Activated naive CD4-positive, alpha-beta T cell treated with anti-CD3 and anti-CD28 coated beads, Interleukin-2, amount 50 U/mL, for 16 hours (primary cell): ENCODE measurements at places on chromosomes 16 and 17.

DNA sequence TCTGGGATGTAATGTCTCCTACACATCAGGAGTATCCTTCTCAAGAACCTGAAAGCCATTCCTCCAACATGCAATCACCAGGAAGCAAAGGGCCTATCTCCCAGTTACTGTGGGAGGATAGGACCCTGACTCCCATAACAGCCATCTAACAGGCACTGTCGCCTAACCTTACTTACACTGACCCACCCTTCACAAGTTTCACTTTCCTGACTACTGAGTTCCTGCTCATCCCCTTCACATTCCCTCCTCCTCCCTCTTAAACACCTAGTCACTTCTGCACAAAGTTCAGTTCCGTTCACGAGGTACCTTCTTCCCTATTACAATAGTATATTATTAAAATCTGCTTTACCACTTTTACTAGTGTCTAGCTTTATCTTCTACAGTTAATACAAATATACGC lies 1.3 kb downstream of the C17orf67 start:
- DNase-seq: no peak

- no peak for DNase-seq
Measured at GRCh38 chr17:31310886-31311285, 3.0 kb downstream of the EVI2B start.

GRCh38 chr17:42227849-42228700 lies 33.8 kb upstream of the GHDC start:
- DNase-seq: no peak

DNA sequence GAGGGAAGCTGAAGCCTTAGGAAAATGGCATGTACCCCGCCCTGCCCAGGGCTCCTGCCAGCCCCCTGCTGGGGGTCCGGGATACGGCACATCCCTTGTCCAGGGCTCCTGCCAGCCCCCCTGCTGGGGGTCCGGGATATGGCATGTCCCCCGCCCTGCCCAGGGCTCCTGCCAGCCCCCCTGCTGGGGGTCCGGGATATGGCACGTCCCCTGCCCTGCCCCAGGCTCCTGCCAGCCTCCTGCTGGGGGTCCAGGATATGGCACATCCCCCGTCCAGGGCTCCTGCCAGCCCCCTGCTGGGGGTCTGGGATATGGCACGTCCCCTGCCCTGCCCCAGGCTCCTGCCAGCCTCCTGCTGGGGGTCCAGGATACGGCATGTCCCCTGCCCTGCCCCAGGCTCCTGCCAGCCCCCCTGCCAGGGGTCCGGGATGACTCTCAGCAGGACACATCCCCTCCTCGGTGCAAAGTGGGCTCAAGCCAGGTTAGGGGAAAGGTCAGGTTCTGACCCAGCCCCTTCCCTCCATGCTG lies 43.2 kb downstream of the RPH3AL start:
- peak; percentile 15 for DNase-seq

GRCh38 chr16:30346286-30346685 lies 8.8 kb downstream of the CD2BP2 start:
- DNase-seq: no peak

DNA sequence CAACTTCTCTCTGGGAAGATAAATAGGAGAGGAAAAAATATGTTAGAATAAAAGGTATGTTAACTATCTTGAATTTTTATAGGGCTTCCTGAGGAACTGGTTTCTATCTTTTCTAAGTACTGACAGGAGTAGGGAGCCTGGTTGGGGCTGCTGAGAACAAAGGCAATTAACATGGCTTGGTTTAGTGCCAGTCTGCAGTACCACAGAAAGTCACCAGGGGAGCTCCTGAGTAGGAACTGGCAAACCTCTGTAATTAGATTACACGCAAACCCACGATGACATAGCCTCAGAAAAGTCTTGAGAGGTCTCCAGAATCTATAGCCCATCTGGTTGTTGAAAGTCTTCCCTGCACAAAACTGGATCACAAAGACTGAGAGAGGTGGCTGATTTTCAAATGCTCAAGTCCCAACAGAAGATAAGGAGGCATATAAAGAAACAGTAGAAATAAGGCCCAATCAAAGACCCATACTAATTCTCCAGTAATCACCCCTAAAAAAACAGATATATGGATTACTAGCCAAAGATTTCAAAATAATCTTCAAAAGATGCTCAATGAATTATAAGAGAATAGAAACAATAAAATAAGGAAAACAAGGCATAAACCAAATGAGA lies 11.7 kb upstream of the CNTNAP4 start:
- no peak for DNase-seq

GRCh38 chr16:58236231-58236690 lies 38.4 kb upstream of the CSNK2A2 start:
- DNase-seq: peak; percentile 71
